SW 1271 (cell line): ENCODE measurements at places on chromosomes 12 and 14.

DNA sequence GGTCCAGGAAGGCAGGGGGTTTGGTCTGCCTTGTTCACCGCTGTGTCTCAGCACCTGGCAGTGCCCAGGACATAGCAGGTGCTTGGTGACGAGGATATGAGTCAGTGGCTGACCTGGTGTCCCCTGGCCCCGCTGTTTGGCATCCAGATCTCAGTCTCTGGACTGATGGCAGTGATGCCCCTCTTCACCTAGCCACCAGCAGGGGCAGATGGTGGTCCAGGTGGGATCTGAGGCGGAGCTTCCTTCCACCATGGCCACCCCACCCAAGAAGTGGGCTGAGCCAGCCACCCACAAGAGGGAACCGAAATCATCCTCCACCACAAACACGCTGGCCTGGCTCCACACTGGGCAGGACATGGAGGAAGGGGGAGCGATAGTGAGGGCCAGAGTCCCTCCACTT, 16.1 kb upstream of the SH2B3 start:
- no peak for DNase-seq

- DNase-seq, result no peak
Measured at GRCh38 chr12:15719230-15719629, 70.0 kb downstream of the EPS8 start.

DNA sequence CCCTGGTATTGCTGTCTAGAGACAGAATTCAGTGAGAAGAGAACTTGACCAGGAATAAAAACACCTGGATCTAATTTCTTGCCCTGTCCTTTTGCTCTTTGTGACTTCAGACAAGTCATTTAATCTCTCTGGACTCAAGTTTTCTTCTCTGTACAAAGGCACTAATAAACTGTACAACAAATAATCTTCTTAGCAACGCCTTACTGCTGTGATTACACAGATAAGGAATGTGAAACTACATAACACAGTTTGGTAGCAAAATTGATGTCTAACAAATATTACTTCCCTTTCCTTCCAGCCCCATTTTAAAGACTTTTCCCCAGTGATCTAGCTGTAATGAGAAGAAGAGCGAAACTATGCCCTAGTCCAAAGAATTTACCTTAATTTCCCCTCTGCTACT, 69.3 kb downstream of the BCAT1 start:
- DNase-seq, result no peak

GRCh38 chr14:76261371-76261811, 109.7 kb downstream of the GPATCH2L start:
- no peak for DNase-seq

GRCh38 chr12:101207086-101207780, 2.8 kb downstream of the SLC5A8 start:
- no peak for DNase-seq

DNA sequence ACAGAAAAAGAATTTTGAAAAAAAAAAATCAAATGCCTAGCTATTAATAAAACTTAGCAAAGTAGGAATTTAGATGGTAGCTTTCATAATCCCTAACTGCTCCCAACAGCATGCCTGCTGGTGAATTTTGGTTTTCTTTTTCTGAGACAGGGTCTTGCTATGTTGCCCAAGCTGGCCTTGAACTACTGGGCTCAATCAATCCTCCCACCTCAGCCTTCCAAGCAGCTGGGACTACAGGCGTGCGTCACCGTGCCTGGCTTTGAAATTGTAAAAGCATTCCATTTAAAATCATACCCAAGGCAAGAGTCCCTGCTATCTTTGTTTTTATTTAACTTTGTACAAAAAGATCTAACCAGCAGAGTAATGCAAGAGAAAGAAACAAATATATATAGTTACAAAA, 20.7 kb downstream of the FBXO21 start:
- no peak for DNase-seq

DNA sequence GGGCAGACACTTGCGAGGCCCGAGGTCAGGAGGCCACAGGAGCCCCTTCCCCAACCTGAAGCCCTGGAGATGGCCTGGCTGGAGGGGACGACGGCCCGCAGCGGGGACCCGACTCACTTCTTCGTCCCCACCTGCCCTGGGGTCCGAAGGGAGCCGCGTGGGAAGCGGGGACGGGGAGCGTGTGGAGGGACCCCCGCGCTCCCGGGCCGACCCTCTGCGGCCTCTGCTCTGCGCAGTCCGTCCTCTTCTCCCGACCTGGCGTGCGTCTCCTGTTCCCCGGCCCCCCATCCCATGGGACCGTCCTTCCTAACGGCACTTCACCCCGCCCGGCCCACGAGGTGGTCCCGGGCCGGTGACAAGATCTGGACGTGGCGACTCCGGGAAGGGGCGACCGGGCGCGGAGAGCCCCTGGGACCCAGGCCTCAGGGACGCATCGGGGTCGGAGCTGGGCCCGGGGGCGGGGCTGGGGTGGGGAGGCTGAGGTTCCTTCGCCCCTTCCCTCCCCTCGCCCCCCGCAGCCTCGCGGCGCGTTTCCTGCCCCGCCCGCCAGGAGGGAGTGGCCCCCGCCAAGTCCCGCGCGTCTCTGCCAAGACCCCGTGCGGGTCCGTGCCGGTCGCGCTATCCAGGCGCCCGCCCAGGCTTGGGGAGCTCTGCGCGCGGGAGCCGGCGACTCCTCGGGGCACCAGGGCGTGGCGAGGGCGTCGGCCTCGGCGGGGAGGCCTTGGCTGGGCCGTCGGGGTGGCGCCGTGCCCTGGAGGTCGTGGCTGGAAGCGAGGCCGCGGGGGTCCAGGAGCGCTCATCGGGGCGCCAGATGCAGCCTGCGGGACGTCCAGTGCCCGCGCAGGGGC, 97.1 kb downstream of the TNFAIP2 start:
- no peak for DNase-seq

DNA sequence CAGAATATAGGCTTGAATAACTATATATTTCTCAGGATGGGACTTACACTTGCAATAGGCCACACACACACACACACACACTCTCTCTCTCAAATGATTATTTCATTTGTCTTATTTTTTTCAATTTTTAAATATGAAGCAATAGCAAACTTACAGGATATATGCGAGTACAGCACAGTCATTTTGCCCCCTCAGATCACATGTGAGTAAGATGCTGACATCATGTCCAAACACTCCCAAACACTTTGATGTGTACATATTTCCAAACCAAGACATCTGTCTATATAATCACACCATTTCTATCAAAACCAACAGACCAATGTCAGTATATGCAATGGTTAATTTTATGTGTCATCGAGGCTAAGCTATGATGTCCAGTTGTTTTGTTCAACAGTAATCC, 1535.9 kb upstream of the FLRT2 start:
- DNase-seq, result no peak

GRCh38 chr12:13126494-13126893, 23.0 kb upstream of the GSG1 start:
- DNase-seq, result no peak

DNA sequence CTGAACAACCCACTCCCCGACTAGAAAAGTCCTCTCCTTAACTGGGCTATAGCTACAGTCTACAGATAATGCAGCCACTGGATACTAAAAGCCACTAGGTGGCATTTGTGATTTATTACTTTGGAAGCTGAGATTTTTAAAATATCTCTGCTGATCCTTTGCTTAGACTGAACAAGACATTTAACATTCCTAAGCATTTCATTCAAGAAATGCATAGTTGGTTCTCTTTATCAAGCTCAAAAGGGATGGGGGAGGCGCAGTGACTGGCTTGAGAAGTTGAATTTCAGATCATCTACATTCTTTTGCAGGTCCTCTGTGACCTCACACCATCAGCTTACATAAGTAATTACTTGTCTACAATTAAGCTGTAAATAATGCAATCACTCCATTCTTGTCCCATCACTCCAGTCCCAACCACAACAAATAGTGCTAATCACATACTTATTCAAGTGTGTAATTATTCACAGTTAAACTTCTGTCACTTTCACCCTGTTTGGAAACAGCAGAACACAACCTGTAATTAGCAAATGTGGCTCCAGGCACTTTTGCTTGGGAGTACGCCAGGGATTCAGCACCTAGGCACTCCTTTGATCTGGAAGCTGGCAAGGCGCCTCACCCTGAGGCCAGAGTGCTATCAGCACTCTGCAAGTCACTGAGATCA, 203.6 kb downstream of the NOVA1 start:
- DNase-seq, result peak; percentile 24
